ENCODE measurements at places on chromosomes 12 and 14. TPM values are rescaled to one million over a fixed set of nuclear protein-coding genes. Genes with fewer than 3 reads are reported as not detected.

- no peak for DNase-seq
Measured at GRCh38 chr12:20099395-20100183, 268.7 kb upstream of the PDE3A start.

Gene TSPAN19
- total RNA-seq: not detected

- peak; percentile 1 for DNase-seq
Measured at GRCh38 chr14:87179936-87180335, 813.0 kb downstream of the GALC start.

Gene ADAM20
- not detected for total RNA-seq

DNA sequence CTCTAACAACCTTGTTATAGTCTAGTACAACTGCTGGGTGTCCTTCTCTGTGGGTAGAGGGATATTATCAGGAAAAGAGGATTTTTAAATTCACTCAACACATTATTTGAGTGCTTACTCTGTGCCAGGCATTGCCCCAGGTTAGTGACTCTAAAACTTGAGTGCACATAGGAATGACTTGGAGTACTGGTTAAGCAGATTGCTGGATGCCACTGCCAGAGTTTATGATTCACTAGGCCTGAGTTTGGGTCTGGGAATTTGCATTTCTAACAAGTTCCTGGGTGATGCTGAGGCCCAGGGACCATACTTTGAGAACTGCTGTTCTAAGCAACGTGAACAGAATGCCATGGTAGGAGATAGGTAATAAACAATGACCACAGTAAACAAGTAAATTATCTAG lies 96.6 kb downstream of the CFAP54 start:
- no peak for DNase-seq
